ENCODE measurements at places on chromosomes 12 and 14. TPM values are rescaled to one million over a fixed set of nuclear protein-coding genes. Genes with fewer than 3 reads are reported as not detected.

Gene INSM2
- total RNA-seq = not detected

Gene ACVRL1
- total RNA-seq = not detected

Gene AICDA
- total RNA-seq = not detected

Gene OR4Q2
- not detected for total RNA-seq

Gene PRKCH
- 15.2 TPM for total RNA-seq

Gene CATSPERB
- 0.18 TPM for total RNA-seq

Gene KDM2B
- total RNA-seq = 29.1 TPM

Gene DCTN2
- 112 TPM for total RNA-seq

Gene TAS2R42
- not detected for total RNA-seq

Gene RPS6KL1
- 3.1 TPM for total RNA-seq

Gene TMEM119
- not detected for total RNA-seq

Gene CLEC4C
- not detected for total RNA-seq

Gene ACSS3
- total RNA-seq = 0.04 TPM

Gene CLEC4A
- total RNA-seq = not detected

GRCh38 chr12:29725587-29726320 lies 58.0 kb downstream of the TMTC1 start:
- no peak for DNase-seq

GRCh38 chr12:61513499-61513898 lies 746.7 kb upstream of the USP15 start:
- no peak for DNase-seq

- no peak for DNase-seq
Observed at GRCh38 chr14:103302966-103303365, 31.1 kb upstream of the EIF5 start.

DNA sequence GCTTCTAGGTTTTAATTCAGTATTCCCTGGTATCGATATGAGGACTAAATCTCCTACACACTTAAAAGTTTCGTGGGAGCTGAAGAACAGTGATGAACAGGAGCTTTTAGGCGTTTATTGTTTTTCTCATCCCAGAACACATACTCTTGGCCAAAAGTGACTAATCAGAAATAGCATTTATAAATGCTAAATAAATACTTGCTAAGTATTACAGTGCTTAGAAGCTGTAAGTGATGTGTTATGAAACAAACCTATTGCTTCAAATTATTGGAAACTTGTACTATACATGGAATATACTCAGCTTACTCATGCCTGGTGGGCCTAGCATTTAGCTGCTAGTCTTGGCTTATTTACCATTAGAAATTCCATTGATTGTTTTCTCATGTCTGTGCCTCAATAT lies 24.9 kb downstream of the FRS2 start:
- no peak for DNase-seq

GRCh38 chr12:45223868-45224267 lies 8.0 kb downstream of the ANO6 start:
- no peak for DNase-seq

GRCh38 chr14:72708708-72709475 lies 185.0 kb downstream of the DPF3 start:
- no peak for DNase-seq

DNA sequence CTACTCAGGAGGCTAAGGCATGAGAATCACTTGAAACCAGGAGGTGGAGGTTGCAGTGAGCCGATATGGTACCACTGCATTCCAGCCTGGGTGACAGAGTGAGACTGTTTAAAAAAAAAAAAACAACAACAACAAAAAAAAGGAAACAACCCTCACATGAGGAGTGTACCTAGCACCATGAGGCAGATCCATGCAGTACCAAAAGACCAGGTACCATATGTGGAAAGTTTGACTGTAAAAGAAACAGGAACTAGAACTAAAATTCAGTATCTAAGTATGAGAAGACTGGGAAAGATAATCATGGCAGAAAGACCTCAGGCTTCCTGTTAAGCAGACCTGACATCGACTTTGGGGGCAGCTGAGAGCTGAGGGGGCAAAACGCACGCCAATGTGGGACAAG lies 55.1 kb downstream of the TRAFD1 start:
- DNase-seq = no peak

DNA sequence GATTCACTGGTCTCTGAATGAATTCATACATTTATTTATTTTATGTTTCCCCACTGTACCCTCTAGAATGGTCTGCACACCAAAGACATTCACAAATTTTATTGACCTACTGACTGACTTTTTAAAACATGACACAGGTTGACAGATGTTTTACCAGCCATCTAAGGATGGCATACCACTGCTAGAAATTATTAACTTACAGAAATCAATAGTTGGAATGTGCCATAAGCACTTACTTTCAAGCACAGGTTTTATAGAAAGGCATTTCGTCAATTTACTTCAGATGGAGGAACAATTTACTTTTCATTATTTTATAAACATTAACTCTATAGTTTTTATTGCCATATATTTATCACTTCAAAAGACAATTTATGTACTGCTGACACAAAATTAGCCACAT lies 448.7 kb upstream of the FBXO33 start:
- DNase-seq = no peak

GRCh38 chr14:56805992-56806727 lies 4.1 kb downstream of the OTX2 start:
- no peak for DNase-seq

DNA sequence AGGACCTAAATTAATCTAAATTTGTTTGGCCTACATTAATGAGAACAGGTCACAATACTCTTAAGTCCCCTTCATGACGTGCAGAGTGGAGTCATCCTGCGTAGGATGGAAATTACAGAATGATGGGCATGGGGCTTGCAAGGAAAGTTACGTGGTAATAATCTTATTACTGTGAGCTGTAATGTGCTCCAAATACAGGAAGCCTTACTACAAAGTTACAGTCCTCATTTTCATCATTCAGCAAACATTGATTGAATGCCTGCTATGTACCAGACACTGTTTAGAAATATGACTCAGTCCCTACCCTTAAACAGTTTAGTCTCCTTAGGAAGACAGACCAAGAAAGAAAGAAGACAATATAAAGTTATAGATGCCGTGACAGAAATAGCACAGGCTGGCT lies 9.4 kb downstream of the HIGD1C start:
- no peak for DNase-seq

- DNase-seq = no peak
Observed at GRCh38 chr14:61472801-61473376, 151.5 kb downstream of the PRKCH start.

DNA sequence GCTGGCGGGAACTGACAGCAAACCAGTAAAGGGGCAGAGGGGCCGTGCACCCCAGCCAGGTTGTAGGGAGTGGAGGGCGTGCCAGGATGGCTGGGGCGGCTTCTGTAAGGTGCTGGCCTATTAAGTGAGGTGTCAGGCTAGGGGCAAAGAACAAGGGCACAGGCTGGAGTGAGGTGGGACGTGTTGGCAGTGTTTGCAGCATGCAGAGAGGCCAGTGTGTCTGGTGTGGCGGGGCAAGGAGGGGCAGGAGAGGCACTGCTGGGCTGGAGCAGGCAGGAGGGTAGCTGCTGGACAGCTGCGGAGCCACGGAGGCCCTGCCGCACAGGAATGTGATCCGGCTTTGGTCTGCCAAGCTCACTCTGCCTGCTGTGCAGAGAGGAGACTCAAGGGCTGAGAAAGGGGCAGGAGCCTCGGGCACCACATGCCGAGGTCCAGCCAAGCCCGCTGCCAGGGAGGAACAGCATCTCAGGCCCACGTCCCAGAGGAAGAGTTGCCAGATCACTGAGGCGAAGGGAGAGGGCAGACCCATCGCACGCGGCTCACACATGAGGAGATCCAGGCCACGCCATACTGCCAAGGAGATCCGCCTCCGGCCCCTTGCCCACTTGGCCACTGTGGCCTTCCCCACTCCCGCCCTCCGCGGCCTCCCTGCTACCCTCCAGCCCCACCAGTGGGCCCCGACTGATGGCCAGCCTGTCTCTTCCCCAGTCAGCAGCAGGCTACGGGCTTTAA lies 46.8 kb downstream of the AMN start:
- no peak for DNase-seq

DNA sequence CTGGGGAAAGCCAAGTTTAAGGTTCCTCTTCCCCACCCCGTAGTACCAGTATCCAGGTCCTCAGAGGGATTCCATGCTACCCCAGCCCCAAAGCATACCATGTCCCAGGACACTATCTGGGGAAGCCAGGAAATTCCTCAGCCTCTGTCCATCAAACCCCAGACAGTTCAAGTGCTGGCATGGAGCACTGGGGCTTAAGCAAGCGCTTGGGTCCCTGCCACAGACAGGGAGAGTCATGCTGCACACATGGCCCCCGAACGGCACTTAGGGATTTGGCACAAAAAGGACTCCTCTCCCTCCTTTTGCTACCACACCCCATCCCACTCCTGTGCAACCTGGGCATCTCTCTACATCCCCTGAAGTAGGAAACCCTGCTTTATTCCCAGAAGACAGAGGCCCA lies 21.8 kb downstream of the ADCY6 start:
- no peak for DNase-seq

DNA sequence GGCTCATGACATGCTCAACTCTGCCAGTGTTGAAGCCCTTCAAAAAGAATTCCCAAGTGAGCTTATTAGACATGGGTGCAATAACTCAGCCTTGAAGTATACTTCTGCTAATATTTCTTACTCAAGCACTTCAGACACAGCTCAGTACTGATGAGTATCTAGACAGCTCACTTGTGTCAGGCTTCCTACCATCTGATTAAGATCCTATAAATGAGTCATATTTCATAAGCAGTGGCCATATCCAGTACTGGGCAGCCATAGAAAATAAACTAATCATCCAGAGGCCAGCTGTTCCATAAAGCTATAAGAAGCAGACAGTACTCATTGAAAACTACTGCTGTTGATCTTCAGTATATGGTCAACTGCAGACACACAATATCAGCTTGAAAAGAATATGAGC lies 12.9 kb downstream of the FSCB start:
- no peak for DNase-seq

DNA sequence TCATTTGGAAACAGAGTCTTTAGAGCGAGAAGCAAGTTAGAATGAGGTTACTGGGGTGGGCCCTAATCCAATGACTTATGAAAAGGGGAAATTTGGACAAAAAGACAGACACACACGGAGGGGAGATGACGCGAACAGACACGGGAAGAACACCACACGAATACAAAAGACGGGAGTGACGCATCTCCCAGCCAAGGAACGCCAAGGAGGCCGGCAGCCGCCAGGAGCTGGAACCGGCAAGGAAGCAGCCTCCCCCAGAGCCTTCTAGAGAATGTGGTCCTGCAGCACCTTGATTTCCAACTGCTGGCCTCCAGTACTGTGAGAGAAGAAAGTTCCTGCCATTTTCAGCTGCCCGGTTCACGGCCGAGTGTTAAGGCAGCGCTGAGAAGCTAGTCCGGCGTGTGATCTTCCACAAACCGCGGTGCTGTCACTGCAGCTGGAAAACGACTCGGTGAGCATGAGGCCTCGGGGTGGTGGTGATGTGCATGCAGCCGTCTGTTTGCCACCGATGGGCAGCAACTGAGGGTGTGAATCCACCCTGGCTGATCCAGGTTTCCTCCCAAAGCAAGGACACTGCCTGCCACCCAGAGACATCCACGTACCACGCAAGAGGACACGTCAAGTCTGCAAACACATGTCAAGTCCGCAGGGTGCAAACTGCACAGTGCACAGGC lies 124.5 kb downstream of the NCOR2 start:
- DNase-seq = no peak

- peak; percentile 39 for DNase-seq
Observed at GRCh38 chr14:99884834-99885648, 91.8 kb downstream of the EML1 start.

DNA sequence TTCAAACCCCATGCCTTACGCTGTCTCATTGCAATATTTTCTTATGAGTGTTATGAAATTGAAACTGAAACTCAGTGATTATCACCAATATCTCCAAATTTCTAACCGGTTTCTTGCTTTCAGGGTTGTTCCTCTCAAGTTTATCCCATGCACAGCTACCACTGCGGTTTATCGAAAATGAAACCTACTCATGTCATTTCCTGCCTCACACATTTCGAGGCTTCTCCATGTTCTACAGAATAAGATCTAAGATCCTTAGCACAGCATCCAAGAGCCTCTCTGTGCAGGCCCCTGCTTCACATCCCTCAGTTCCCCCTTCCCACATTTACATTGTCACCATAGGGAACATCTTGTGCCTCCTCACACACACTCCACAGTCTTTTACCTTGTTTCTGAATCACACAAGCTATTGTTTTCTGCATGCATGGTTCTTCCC lies 45.5 kb upstream of the FAR2 start:
- DNase-seq = no peak

GRCh38 chr12:120388691-120389481 lies 19.9 kb upstream of the MSI1 start:
- no peak for DNase-seq

GRCh38 chr14:77314043-77314442 lies 6.6 kb downstream of the POMT2 start:
- DNase-seq = peak; percentile 97

DNA sequence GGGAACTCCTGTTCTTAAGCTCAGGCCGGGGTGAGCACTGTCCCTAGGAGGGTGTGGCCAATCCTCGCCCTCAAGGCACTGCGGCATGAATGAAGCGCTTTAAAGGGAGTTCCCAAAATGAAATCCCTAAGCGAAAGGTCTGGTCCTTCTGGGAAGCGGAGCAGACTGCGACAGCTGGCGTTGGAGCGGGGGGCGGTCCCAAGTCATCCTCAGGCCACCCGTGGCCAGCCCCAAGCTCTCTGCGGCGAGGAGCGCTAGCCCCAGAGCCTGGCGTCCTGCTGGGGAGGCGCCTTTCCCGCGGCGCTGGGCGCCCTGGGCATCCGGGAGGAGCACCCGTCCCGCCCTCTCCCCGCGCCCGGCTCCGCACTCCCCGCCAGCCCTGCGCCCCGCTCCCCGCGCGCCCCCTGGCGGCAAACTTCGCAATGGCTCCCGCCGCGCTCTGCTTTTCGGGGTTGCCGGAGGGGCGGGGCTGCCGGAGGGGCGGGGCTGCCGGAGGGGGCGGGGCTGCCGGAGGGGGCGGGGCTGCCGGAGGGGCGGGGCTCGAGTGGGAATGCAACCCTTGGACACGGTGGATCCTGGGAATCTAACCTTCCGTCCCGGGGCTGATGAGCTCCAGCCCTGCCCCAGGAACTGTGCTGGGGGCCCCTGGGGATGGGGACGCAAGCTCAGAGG lies 25.4 kb downstream of the ZBTB42 start:
- DNase-seq = peak; percentile 47

DNA sequence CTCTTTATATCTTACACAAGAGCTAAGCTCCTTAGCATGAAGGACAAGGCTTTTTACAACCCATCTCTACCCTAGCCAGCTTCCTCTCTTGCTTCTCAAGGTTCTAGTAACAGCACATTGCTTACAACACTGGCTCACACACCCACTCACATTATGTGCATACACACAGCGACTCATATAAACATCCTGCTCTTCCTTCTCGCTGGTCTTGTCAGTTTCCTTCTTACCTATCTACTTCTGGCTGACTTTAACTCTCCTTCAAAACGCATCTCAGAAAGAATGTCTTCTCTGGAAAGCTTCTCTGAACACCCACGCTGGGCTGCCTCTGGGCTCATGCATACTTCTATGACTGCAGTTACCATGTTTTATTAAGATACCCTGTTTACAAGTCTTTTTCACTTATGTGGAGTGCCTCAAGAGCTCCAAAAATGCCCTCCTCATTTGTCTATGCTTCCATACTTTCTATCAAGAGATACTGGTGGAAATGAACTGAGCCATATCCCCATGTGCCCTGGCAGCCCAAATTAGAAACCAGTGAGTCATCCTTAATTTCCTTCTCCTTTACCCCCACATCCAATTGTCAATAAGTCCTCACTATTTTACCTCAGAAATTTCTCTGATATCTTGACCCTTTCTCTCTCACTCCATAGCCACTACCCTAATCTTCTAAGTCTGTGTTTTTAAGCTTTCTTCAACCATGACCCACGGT lies 126.9 kb upstream of the KRAS start:
- DNase-seq = no peak

All from foreskin keratinocyte (primary cell).